Stomach (tissue), 19 donors: ENCODE measurements at places on chromosomes 6 and 20. TPM values are rescaled to one million over a fixed set of nuclear protein-coding genes. Genes with fewer than 3 reads are reported as not detected.

DNA sequence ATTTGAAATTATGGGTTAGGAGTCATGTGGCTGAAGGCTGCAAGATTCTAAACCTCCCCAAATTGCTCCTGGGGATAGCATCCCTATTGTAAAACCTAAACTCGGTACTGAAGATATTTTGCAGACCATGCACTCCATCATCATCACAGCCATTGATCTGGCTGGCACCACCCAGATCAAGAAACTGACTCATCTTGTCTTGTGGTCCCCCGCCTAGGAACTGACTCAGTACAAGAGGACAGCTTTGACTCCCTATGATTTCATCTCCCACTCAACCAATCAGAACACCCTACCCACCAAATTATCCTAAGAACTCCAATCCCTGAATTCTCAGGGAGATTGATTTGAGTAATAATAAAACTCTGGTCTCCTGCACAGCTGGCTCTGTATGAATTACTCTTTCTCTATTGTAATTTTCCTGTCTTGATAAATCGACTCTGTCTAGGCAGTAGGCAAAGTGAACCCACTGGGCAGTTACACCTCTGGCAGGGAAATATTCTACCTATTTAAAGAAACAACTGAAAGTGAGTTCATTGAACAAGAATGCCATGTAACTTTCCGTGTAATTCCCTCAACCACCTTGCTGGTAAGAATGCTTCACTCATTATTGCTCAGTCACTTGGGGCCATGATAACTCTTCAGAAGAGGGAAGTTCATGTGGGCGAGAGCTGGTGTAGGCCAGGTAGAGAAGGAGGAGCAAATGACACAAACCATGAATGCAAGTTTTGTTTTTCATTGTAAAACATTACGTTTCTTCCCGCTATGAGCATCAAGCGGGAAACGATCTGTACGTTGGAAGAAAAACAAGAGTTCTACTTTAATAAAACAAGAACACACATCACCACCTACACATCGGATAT is 602.9 kb upstream of the ARID1B start:
- no peak for DNase-seq
- H3K36me3 ChIP-seq = no peaks in the 10 kb centered on the region
- H3K27me3 ChIP-seq = no peaks in the 10 kb centered on the region
- no peak overlapping the region for H3K4me3 ChIP-seq
- no peak overlapping the region for H3K27ac ChIP-seq

DNA sequence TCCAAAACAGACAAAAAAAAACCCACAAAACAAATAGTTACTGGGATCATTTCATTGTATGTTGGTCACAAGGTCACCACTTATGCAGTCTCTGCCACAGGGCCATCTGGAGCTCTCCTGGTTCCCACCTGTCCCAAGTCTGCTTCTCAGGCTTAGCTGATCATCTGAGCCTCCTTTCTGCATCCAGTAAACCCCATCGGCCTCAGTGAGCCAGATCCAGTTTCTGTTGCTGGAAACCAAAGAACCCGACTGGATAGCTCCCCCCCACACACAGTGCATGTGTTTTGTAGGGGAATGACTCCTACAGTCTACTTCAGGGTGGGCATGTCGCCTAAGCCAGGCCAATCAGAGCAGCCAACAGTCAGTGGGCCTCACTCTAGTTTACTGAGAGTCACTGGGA is 233.3 kb downstream of the PREX1 start:
- H3K4me3 ChIP-seq = no peak overlapping the region
- H3K36me3 ChIP-seq = no peaks in the 10 kb centered on the region
- DNase-seq = no peak
- H3K27me3 ChIP-seq = no peaks in the 10 kb centered on the region
- no peak overlapping the region for H3K27ac ChIP-seq

Gene AVP
- total RNA-seq = not detected

Gene NRSN1
- total RNA-seq = not detected

Gene FAM83D
- total RNA-seq = 128 TPM

Gene CGA
- total RNA-seq = not detected
